ENCODE measurements at places on chromosomes 13 and 19. TPM values are rescaled to one million over a fixed set of nuclear protein-coding genes. Genes with fewer than 3 reads are reported as not detected.

GRCh38 chr19:10818301-10819123, 17.5 kb downstream of the TMED1 start:
- H3K27ac ChIP-seq: no peak overlapping the region
- H3K27me3 ChIP-seq: no peaks in the 10 kb centered on the region
- no peak for DNase-seq
- peaks cover 24% of the 10 kb centered on the region for H3K36me3 ChIP-seq
- no peaks in the 10 kb centered on the region for H3K4me1 ChIP-seq

- H3K36me3 ChIP-seq: no peaks in the 10 kb centered on the region
- no peaks in the 10 kb centered on the region for H3K27me3 ChIP-seq
Observed at GRCh38 chr13:110546926-110547325, 14.6 kb downstream of the RAB20 start.

DNA sequence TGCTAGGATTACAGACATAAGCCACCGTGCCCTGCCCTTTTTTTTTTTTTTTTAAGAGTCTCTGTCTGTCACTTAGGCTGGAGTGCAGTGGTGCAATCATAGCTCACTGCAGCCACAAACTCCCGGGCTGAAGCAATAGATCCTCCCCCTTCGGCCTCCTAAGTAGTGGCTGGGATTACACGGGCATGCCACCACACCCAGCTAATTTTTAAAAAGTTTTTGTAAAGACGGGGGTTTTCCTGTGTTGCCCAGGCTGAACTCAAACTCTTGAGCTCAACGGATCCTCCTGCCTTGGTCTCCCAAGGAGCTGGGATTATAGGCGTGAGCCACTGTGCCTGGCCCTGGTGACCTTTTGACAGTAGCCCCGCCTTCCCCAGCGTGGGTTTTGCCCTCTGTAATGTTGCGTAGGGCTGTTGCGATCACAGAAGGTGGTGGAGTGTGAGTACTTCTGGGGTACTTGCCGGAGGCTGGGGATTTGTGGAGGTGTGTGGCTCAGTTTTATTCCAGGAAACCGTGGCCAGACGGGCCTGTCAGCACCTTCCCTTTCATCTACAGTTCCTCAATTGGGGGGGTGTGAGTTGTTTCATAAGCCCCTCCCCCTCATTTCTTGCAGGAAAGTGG, 11.6 kb upstream of the RETN start:
- peak; percentile 61 for DNase-seq
- no peak overlapping the region for H3K4me3 ChIP-seq
- H3K4me1 ChIP-seq: peaks cover 22% of the 10 kb centered on the region
- no peaks in the 10 kb centered on the region for H3K36me3 ChIP-seq
- no peak overlapping the region for H3K27ac ChIP-seq
- no peaks in the 10 kb centered on the region for H3K27me3 ChIP-seq

GRCh38 chr19:2949939-2950285, 5.1 kb upstream of the ZNF77 start:
- H3K36me3 ChIP-seq: peaks cover 8% of the 10 kb centered on the region
- H3K4me3 ChIP-seq: peak overlapping the region; percentile 98
- DNase-seq: no peak

DNA sequence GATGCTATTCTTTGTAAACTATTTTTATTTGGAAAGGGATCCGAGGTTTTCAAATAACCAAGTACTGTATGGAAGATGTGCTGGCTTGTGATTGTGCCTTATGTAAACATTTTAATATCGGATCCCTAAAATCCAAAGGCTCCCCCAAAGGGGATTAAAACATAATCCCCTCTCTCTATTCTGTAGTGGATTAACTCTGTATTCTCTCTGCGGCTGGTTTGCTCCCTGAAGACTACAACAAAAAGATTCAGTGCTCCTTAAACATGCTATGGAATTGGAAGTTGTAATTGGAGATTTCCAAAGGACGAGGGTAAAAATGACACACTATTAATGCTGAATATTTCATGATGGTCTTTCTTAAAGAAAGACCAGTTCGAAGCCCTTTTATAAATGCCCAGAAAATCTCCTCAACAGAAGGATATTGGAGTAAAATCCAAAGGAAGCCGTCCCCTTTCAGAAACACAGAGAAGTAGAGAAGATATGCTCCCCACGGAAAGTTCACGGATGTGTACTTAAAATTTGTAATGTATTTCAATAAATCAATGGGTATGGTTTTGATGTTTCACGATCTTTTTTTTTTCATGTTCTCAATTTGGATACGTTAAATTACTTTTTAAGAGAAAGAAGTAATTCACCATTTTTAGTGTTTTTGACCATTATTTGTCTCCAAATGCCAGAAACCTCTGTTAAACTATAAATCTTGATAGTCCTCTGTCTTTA, 6.5 kb downstream of the MAB21L1 start:
- no peak overlapping the region for H3K27ac ChIP-seq
- peaks cover 37% of the 10 kb centered on the region for H3K27me3 ChIP-seq
- no peak for DNase-seq
- H3K4me3 ChIP-seq: no peak overlapping the region

GRCh38 chr13:51479199-51479523, 26.3 kb upstream of the INTS6 start:
- H3K4me1 ChIP-seq: peaks cover 5% of the 10 kb centered on the region
- H3K27ac ChIP-seq: no peak overlapping the region
- no peak overlapping the region for H3K4me3 ChIP-seq
- no peaks in the 10 kb centered on the region for H3K36me3 ChIP-seq

DNA sequence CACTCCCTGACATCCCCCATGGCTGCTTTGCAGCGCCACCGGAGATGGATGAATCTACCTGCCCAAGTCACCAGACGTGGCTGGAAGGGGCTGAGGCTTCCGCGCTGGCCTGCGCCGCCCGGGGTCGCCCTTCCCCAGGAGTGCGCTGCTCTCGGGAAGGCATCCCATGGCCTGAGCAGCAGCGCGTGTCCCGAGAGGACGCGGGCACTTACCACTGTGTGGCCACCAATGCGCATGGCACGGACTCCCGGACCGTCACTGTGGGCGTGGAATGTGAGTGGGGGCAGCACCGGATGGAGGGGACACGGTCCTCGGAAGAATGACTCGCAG, 4.6 kb downstream of the ICAM5 start:
- peak; percentile 43 for DNase-seq
- H3K4me1 ChIP-seq: peaks cover 45% of the 10 kb centered on the region
- H3K27ac ChIP-seq: no peak overlapping the region
- H3K4me3 ChIP-seq: no peak overlapping the region

DNA sequence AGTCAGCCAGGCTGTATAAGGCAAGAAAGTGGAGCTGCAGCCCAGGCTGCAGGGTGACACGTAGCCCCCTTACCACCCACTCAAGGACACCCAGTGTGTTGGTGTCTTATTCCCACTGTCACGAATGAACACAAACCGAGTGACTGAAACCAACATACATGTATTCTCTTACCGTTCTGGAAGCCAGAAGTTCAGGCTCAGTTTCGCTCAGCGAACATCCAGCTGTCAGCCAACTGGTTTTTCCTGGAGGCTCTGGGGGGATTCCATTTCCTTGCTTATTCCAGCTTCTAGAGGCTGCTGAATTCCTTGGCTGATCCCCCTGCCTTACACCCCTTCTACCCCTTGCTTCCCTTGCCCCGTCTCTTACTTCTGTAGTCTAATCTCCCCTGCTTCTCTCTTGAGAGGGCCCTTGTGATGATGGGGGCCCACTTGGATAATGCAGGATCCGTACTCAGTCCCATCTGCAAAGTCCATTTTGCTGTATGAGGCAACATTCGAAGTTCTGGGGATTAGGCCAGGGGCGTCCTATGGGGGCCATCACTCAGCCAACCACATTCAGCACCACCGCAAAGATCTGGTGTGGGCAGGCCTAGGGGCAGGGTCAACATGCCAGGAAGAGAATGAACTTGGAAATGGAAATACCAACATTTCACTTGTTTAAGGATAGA, 47.3 kb upstream of the MTIF3 start:
- H3K4me3 ChIP-seq: no peak overlapping the region
- H3K27ac ChIP-seq: no peak overlapping the region
- no peaks in the 10 kb centered on the region for H3K36me3 ChIP-seq

DNA sequence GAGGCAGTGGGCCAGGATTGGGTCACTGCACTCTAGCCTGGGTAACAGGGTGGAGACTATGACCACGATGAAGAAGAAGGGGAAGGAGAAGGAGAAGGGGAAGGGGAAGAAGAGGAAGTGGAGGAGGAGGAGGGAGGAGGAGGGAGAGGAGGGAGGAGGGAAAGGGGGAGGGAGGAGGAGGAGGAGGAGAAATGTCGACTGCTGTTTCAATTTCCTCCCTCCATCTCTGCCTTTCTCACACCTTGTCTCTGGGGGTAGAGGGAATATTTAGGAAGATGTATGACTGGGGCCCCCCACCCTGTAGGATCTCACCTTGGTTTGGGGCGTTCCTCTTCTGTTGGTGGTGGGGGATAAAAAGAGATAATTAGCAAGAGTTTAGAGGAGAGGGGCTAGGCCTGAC, 3.8 kb downstream of the TNNT1 start:
- DNase-seq: no peak
- peaks cover 3% of the 10 kb centered on the region for H3K4me1 ChIP-seq
- no peak overlapping the region for H3K4me3 ChIP-seq
- no peak overlapping the region for H3K27ac ChIP-seq
- peaks cover 50% of the 10 kb centered on the region for H3K27me3 ChIP-seq

- H3K36me3 ChIP-seq: no peaks in the 10 kb centered on the region
- H3K4me3 ChIP-seq: no peak overlapping the region
- no peak overlapping the region for H3K27ac ChIP-seq
- H3K4me1 ChIP-seq: no peaks in the 10 kb centered on the region
- no peak for DNase-seq
Observed at GRCh38 chr13:113566227-113566561, 18.4 kb upstream of the TFDP1 start.

- H3K4me1 ChIP-seq: peaks cover 11% of the 10 kb centered on the region
- H3K36me3 ChIP-seq: no peaks in the 10 kb centered on the region
- no peak overlapping the region for H3K27ac ChIP-seq
- DNase-seq: no peak
Observed at GRCh38 chr13:114211446-114212157, 23.1 kb upstream of the CDC16 start.

GRCh38 chr13:41411522-41411921, 45.8 kb upstream of the RGCC start:
- H3K27ac ChIP-seq: no peak overlapping the region
- no peaks in the 10 kb centered on the region for H3K36me3 ChIP-seq
- peak; percentile 36 for DNase-seq

DNA sequence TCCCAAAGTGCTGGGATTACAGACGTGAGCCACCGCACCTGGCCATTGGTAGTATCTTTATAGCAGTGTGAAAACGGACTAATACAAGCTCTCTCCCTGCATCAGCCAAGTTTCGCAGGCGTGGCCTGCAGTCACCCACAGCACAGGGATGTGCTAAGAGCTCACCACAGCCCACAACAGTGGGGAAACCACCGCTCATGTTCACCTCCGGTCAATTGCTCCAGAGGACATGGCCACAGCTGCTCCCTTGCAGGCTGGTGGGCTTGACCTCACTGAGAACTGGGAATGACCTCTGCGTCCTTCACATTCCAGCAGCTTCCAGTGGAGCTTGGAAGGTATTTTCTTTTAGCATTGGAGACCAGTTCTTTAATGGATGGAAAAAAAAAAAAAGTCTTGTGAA, 156.4 kb downstream of the KCTD15 start:
- no peak for DNase-seq
- H3K27ac ChIP-seq: no peak overlapping the region
- H3K27me3 ChIP-seq: peaks cover 4% of the 10 kb centered on the region

DNA sequence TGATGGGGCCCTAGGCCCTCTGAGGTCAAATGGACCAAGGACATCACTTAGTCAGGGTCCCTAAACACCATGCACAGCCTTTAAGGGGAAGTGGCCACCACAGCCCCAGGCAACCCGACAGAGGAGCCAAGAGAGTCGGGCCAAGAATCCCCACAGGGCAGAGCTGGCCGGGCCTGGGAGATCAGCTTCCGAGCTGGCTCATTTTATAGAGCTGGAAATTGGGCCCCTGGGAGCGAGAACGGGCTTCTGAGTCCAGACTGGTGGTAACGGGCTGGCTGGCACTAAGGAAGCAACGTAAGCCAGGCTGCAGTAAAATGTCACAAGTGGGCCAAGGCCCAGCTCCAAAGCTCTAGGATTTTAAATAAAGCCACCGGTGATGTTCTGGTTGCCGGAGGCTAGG, 51.1 kb downstream of the HSPH1 start:
- H3K4me1 ChIP-seq: no peaks in the 10 kb centered on the region
- H3K27me3 ChIP-seq: peaks cover 6% of the 10 kb centered on the region
- H3K36me3 ChIP-seq: no peaks in the 10 kb centered on the region
- no peak for DNase-seq

The ZNF836 gene
- 12.8 TPM for total RNA-seq

The PKN1 gene
- 207 TPM for total RNA-seq

The FBXO27 gene
- 2.2 TPM for total RNA-seq

The CAPS gene
- 3.7 TPM for total RNA-seq

The LCP1 gene
- total RNA-seq: 1,022 TPM

The ZNF100 gene
- 23.6 TPM for total RNA-seq

The MYADM gene
- total RNA-seq: 40.3 TPM

The THSD8 gene
- total RNA-seq: 42.4 TPM

The CPAMD8 gene
- 0.88 TPM for total RNA-seq

The PLK5 gene
- total RNA-seq: not detected

The ZBTB45 gene
- 9.9 TPM for total RNA-seq
